ENCODE measurements at places on chromosomes 7 and 10.
A peak's percentile ranks its signal among the peaks of the same experiment; 100 is the strongest.

- DNase-seq, result no peak
Measured at GRCh38 chr7:107726356-107727130, 17.4 kb upstream of the CBLL1 start.

DNA sequence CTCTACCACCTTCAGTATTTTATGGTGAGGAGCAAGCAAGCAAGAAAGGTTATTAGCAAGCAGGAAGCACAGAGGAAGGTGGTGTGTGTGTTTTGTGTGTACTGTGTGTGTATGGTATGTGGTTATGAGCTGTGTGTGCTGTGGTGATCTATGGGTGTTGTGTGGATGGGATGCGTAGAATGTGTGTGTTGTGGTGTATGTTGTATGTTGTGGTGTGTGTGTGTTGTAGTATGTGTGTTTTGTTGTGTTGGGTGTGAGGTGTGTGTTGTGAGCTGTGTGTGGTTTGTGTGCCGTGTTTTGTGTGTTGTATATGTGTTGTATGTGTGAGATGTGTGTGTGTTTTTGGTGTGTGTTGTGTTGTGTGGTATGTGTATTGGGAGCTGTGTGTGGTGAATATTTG, 16.8 kb upstream of the IGFBP3 start:
- no peak for DNase-seq

DNA sequence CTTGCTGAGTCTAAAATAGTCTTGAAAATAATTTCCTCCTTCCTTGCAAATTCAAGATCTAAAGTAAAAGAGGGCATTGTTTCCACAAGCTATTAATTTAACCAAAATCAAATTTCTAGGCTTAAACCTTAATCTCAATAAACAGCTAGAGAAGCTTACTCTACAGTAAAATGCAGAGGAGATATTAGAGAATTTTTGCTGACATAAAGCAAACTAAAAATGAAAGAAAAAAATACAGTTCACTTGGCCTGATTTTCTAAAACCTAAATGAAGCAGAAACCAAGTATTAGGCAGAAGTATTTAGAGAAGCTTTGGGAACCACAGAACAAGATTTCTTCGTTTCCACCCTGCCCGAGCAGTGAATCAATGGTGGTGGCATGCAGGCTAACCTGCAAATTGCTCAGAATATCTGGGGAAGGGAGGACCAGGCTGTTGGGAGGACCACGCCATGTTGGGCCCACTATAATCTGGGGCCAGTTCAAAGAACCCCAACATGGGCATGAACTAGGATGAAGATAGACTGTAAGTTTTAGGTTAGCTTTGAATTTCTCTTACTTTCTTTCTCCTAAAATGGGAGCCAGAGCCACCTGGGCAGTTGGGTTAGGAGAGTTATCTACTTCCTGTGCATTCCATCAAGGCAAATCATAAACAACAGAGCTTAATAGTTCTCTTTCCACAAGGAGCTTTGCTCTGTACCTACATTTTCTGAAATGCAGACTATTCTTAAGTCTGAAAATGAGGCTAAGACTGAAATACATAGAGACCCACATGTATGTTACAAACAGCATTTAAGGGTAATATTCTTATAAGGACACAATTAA, 4.1 kb downstream of the LAMB1 start:
- DNase-seq, result no peak

GRCh38 chr10:110137142-110137545, 70.3 kb upstream of the MXI1 start:
- no peak for DNase-seq

- no peak for DNase-seq
Measured at GRCh38 chr10:88395677-88396076, 187.4 kb downstream of the RNLS start.

- DNase-seq, result no peak
Measured at GRCh38 chr10:100014071-100014762, 4.5 kb upstream of the DNMBP start.

- no peak for DNase-seq
Measured at GRCh38 chr10:106107706-106108105, 1056.8 kb downstream of the SORCS1 start.

- no peak for DNase-seq
Measured at GRCh38 chr7:42492920-42493319, 255.9 kb upstream of the GLI3 start.

- DNase-seq, result no peak
Measured at GRCh38 chr10:96289218-96289910, 14.9 kb upstream of the DNTT start.

DNA sequence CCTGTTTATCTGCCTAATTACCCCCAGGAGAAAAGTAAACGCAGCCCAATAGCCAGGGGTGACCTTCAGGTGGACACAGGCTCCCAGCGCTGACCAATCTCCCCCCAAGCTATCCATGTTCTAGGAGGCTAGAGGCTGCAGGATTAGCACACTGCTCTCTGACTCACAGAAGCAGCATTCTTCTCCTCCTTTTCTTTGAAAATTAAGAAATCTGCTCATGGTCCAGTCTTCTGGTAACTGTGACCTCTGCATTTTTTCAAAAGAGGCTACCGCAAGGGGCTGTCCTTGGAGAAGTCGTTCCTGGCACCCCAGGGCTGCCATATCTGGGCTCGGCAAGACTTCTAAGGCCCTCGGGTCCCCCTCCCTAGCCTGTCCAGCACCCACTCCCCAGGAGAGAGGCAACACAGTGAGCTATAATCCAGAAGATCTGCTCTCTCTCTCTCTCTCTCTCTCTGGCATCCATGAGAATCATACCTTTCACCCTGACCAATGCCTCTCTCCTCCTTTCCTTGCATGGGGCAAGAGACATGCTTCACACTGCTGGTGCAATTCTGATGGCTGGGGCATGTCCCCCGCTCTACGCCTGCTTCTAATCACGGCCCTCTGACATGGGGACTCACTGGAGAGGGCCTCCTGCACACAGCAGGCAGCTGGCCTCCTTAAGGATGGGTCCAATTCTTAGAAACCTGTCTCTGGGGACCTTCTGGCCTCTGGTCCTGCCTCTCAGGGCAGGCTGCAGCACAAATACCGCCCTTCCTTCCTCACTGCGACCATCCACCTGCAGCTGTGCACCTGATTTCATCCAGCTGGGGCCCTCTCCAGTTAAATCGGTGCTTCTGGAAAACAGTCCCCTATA, 27.3 kb downstream of the ANXA11 start:
- no peak for DNase-seq

GRCh38 chr10:60149003-60149402, 240.7 kb downstream of the ANK3 start:
- no peak for DNase-seq

GRCh38 chr7:41060796-41061195, 642.1 kb downstream of the INHBA start:
- DNase-seq, result no peak

DNA sequence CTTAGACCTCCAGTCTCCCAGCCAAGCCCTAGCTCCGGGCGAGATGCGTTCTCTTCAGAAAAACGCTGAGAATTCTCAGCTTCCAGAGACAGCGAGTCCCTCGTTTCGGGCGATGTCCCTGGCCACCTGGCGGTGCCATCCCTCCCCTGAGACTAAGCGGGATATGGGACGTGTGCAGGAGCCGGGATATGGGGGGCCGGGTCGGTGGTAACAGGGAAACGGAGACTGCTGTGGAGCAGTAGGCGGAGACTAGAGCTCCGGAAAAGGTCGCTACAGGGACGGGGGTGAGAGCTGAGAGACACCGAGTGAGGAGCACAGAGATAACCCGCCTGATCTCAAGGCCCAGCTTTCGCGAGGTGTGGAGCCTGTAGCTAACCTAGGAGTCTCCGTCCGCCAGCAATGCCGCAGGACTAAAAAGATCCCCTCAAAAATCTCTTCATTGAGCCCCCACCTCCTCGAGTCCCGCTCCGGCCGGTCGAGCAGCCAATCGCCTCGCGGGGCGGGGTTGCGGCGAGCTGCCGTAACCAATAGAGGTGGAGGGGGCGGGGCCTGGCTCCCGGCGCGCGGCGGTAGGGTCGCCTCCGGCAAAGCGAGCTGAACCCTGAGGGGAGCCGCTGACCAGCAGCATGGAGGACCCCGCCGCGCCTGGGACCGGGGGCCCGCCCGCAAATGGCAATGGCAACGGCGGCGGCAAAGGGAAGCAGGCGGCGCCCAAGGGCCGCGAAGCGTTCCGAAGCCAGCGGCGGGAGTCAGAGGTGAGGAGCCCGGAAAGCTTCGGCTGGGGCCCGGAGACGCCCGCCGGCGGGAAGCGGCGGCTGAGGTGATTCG, at the start of gene STRIP2:
TSS of gene STRIP2 (plus strand) at position 586 of the 828 bp plus-strand sequence. CDS start at position 627, 41 bp downstream.
- DNase-seq, result peak; percentile 78

GRCh38 chr10:124027031-124027611, 66.3 kb downstream of the CHST15 start:
- no peak for DNase-seq

GRCh38 chr10:112475575-112476218, 28.7 kb downstream of the VTI1A start:
- no peak for DNase-seq

DNA sequence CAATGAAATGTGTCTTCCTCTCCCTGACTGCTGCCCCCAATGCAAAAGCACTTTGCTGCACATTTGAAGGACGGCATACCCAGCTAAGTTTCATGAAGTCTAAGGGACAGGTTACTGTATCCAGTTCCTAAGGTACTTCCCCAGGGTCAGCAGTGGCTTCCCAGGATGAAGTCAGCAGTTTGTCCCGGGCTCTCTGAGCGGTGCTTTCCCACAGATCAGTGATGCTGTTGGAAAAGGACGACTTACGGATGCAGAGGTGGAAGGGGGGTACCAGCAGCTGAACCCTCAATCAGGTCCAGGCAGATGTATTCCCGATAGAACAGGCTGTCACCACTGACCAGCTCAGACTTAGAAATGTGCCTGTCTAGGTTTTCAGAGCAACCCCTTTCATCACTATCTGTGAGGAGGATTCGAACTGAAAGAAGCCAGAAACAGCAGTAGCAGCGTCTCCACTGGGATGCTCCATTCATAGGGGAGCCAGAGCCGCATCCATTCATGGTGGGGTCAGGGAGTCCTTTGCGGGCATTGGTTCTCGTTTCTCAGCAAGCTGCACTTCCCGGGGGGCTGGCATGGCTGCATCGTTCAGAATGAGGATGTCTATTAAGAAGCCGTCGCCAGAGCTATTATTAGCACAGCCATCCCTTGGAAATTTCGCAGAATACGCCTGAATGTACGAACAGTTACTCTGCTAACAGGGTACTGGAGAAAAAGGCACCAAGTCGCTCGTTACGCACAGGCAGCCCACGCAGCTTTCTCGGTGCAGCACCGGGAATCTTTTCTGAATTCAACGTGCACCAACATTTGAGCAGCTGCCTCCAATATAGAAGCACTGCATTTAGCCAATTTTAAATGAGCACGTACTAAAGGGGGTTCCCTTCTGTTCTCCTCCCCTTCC, 303.7 kb downstream of the PRPF18 start:
- DNase-seq, result no peak

- no peak for DNase-seq
Measured at GRCh38 chr10:28823501-28824075, 146.3 kb downstream of the BAMBI start.

DNA sequence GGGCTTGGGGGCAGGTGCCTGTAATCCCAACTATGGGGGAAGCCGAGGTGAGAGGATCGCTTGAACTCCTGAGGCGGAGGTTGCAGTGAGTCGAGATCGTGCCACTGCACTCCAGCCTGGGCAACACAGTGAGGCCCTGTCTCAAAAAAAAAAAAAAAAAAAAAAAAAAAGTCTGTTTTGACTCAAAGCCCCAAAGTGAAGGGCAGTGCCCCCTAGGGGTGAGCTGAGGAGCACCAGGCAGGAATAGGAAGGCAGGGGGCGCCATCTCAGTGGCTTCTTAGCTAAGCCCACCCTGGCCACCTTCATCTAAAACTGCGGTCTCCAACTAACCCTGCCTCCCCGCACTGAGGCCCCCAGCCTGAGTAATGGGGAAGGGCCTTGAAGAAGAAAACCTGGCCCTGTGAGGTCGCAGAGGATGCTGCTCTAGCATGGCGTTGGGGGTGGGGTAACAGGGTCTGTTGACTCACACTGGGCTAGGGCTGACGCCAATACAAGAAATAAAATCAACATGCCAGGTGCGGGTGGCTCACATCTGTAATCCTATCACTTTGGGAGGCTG, 9.8 kb downstream of the PODXL start:
- DNase-seq, result no peak

DNA sequence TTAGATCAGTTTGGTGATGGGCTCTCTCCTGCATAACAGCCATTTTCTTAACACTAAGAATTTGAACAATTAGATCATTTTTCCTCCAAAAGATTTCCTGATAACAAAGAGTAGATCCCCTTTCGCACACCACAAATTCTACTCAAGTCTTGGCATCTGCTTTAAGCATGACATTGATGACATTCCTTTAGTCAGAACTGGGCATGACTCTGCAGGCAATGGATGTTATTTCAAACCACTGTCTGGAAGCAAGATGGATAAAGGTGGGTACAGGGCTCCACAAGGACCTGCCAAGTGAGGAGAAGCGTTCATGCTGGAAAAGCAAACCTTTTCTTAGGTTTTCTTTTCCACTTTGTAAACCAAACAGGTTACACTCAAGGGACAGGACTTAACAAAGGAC, 123.5 kb downstream of the GLCCI1 start:
- no peak for DNase-seq

DNA sequence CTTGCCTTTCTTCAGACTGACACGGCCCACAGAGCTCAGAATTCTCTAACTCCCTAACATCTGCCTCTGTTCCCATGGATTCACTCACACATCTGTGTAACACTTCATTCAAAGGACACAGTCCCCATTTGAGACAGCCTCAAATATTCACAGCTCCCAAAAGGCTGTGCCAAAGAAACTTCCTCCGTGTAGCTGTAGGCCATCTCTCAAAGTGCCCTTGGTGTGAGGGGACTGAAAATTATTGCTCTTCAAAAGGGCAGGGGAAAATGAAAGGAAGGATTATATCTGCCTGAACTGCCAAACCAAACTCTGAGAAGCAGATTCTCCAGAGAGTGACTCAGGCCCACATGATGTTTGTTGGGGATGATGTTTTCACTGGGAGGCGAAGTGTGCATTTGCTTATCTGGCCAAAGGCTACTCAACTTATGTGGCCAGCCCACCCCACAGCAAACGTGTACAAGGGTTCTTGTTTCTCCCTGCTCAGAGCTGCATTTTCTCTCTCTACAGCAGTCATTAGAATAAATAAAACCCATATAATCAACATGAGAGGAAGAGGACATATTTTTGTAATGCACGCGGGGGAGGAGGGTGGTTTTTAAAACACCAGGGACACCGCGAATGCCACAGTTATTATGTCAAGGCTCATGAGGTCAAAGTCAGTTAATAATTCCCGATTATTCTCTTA, 302.4 kb upstream of the NFE2L3 start:
- no peak for DNase-seq

GRCh38 chr7:18996583-18996982, 120.9 kb downstream of the TWIST1 start:
- no peak for DNase-seq

GRCh38 chr10:84214612-84215235, 10.6 kb downstream of the LRIT2 start:
- no peak for DNase-seq

- DNase-seq, result no peak
Measured at GRCh38 chr7:118626739-118627138, 402.2 kb downstream of the ANKRD7 start.
